ENCODE measurements at places on chromosomes 12 and 14.

DNA sequence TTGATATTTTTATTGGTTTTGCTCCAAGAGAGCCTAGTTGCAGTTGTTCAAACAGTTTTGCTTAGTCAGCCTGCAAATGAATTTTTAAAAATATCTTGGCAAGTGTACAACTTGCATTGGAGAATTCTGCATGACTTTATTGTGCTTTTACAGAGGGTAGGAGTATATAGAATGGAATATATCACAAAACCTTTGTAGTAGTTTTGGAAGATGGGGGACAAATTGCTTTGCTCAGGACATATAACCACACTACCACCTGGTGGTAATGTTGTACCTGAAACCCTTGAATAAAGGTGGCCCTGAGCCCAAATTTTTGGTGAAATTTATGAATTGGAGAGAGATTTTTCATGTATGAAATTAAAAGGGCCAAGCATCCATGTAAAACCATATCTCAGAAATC is 645.2 kb downstream of the MED13L start:
- no peak for DNase-seq

GRCh38 chr14:39230416-39231035 is 3.2 kb upstream of the MIA2 start:
- no peak for DNase-seq

GRCh38 chr12:112133418-112133817 is 8.1 kb downstream of the TRAFD1 start:
- no peak for DNase-seq

- no peak for DNase-seq
Observed at GRCh38 chr12:82959821-82960220, 273.1 kb downstream of the TMTC2 start.

GRCh38 chr14:75283833-75284563 is 5.4 kb downstream of the FOS start:
- DNase-seq: no peak

- no peak for DNase-seq
Observed at GRCh38 chr14:89630101-89630829, 213.2 kb upstream of the FOXN3 start.
